RWPE1 (cell line): ENCODE measurements at places on chromosomes 5 and 9.
A peak's percentile ranks its signal among the peaks of the same experiment; 100 is the strongest.

DNA sequence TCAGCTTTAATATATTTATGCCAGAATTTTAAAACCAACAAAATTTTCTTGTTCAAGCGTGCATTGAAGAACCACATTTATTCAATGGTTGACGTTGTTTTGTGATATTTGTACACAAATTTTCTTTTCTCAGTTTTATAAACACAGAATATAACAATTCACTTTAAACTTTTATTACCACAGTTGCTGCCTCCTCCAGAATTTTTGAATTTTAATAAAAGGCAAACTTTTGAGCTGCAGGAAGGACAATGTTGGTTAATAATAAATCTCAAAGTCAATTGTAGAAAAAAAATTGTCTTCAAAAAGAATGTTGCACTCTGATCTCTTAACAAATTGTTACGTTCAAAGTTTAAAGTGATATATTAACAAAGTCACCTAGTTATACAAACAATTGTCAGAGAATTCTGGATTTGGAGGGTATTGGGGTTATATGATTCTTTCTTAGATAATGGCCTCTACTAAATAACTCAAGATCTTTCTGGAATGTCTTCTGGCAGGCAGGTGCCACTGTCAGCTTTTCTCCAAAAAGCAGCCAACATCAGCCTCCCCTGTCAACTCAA is 60.5 kb downstream of the BAAT start:
- no peak for DNase-seq

DNA sequence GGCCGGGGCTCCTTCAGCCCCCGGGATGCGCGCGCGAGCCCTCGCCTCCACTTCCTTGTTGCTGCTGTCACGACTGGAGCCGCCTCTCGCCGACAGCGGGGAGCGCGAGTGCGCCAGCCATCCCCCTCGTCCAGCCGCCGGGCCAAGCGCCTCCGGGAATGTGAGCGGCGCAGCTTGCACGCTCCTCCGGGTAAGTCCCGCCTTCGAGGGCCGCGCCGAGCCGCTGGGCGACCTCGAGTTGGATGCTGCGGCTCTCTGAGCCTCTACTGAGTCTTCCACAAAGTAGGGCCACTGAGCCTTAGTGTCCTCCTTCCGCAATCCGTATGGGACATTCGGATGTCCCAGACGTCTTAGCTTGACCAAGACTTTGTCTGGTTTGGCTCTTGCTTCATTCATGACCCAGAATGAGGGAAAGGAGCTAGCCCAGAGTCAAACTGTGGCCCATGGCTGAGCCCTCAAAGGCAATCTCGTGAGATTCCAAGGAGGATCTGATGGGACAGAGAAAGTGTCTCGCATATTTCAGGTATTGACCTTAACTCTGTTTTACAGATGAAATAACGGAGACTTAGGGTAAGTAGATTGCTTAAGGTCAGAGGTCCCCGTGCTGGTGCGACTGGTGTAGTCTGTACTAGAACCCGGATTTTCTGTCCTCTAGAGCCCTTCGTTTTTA is 586 bp downstream of the HMGXB3 start:
- DNase-seq = peak; percentile 54

GRCh38 chr5:39447059-39447458 is 22.3 kb upstream of the DAB2 start:
- no peak for DNase-seq

GRCh38 chr9:2213830-2214468 is 198.8 kb downstream of the SMARCA2 start:
- DNase-seq = no peak

- no peak for DNase-seq
These were observed 461.4 kb upstream of the ST8SIA4 start for GRCh38 chr5:101364469-101364868.

- no peak for DNase-seq
These were observed 323.4 kb downstream of the TMEM161B start for GRCh38 chr5:87945286-87945650.

GRCh38 chr5:126846744-126847455 is 70.0 kb downstream of the LMNB1 start:
- no peak for DNase-seq

DNA sequence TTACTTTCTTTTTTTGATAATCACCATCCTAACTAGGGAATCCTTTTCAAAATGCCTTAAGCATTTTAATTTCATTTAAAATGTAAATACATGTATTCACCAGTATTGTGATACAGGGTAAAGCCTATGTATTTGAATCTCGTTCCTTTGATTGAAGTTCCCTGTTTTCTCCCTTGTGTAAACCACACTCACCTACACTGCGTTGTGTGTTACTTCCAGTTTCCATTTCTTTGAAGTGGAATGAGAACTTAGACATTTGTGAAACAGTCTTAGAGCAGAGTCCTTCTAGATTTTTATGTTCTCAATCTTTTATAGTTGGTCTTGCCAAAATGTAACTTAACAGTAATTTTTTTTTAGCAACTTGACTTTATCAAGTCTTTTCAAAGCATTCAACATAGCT is 101.4 kb downstream of the ZNF462 start:
- DNase-seq = no peak

- DNase-seq = no peak
These were observed 53.8 kb downstream of the ABHD17B start for GRCh38 chr9:71857159-71857558.

DNA sequence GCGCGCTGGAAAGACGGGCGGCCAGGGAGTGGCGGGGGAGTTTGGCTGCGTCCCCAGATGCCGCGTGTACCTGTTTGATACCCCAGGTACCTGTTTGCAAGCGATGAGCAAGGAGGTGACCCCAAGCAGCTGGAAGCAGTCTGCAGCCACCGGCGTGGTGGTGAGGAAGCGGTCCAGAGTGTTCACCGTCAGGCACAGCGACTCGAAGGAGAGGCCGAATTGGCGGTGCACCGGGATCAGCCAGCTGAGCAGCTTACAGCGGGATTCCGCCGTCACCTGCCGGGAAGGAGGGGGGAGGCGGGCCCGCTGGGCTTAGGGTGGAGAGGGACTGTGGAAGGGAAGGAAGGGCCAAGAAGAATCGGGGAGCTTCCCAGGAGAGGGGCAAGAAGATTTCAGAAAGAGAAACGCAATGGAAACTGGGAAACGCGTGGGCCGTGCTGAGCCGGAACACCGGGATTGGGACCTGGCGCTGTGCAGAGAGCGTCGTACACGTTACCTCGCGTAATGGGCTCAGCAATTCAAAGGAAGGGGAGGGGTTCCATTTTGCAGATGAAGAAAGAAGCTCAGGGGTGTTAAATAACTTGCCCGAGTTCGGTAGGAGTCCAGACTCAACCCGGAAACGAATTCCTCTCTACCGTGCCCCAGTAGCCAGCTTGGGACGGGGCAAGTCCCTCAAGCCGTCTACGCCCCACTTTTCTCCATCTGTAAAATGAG is 980 bp downstream of the CCNO start:
- DNase-seq = peak; percentile 81

GRCh38 chr9:127194881-127195713 is 69.5 kb upstream of the GARNL3 start:
- peak; percentile 78 for DNase-seq

DNA sequence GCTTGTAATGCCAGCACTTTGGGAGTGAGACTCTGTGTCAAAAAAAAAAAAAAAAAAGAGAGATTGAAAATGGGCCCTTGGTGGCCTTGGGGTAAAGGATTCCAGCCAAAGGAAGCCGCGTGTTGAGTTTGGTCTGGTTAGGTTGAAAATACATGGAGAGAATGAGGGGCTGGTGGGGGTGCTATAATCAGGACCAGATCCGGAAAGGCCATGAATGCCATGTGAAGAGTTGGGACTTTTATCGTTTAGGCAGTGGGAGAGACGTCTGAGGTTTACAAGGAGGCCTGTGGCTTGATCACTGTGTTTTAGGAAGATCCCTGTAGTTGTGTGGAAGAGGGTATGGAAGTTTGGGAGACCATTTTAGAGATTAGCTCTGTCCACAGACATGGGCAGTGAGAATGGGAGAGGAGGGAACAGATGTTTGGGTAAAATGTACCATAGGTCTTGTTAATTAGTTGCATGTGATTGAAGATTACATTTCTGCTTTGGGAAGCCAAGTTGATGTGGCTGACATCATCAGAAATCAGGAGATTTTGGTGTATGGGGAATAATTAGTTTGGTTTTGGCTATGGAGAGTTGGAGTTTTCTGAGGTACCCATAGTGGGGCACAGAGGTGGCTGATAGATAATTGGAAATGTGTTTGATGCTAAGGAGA is 3.5 kb downstream of the MSANTD3 start:
- DNase-seq = no peak

- DNase-seq = no peak
These were observed 98.4 kb downstream of the FNBP1 start for GRCh38 chr9:129944506-129945116.

DNA sequence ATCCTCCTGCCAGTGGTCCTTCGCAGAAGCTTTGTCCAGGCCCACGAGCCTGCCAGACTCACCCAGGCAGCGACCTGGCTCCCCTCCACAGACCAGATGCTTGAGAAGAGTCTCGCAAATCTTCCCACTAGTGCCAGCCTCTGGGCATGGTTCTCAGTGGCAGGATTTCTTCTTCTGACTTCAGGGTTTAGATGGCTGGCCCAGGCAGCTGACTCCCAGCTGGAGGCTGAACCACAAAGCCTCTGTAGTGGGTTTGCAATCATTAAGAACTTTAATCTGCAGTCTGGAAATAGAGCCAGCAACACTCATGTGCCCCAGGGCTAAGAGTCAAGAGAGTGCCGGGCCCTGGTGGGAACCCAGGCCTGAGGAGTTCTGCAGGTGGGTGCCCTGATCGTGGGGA is 90.6 kb upstream of the ICE1 start:
- DNase-seq = no peak

DNA sequence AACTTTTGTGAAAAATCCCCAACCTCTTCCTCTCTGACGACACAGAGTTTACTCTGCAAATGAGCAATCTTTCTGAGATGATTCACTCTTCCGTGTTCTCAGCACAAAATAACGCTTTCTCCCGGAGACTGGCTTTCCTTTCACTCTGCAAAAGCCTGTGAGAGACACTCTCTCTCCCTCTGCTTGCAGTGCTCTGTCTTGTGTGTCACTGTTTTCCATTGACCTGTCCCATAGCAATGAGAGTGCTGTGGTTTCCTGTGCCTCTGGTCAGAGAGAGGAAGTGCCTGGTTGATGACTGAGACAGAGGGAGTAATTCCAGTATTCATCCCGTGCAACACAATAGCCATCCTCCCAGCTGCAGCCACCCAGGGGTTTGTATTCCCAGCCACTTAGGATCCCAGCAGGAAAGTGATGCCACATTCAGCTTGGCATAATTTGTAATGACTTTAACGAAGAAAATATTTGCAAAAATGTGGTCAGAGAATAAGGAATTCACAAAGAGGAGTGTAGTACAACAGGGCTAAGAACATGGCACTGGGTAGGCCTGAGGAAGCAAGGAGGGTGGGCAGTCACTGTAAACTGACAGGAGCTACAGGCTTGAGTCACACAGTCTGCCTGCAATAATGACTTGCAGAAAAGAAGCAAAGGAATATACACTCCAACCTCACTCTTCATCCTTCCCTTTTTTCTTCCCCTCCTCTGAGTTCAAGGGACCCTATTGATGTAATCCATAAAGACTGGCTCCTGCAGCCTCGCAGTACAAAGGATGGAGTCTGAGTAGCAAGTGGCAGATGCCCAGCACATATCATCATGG is 463.5 kb upstream of the RGMB start:
- peak; percentile 92 for DNase-seq
